NCI-H1436 treated with DMSO at 0.1 percent for 48 hours (cell line): ENCODE measurements at places on chromosomes 11 and 22.
A peak's percentile ranks its signal among the peaks of the same experiment; 100 is the strongest.

GRCh38 chr22:19709063-19709769, 5.1 kb upstream of the SEPTIN5 start:
- no peak for DNase-seq

GRCh38 chr22:40878922-40879321, 17.0 kb upstream of the DNAJB7 start:
- no peak for DNase-seq

- DNase-seq, result no peak
These were observed 12.0 kb upstream of the GDPD5 start for GRCh38 chr11:75537740-75538139.

DNA sequence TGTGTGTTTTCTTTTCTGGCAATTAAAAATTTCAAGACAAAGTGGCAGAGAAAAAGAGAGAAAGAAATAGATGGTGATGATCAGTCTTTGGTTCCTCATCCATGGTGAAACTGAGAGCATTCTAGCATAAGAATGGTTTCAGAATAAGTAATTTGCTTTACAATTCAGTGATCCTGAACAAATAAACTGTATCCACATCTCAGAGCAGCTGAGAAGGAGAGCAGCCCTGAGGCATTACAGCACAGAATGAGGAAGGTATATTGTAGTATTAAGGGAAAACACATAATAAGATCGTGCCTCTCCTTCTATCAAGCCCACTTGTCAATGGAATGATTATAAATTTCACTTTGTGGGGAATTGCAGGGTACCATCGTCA, 17.4 kb downstream of the LUZP2 start:
- DNase-seq, result no peak

- DNase-seq, result no peak
These were observed 385.3 kb downstream of the DYNC2H1 start for GRCh38 chr11:103494491-103494890.

GRCh38 chr22:44147821-44148574, 32.7 kb upstream of the PARVG start:
- no peak for DNase-seq

- DNase-seq, result no peak
These were observed 66.2 kb upstream of the NECTIN1 start for GRCh38 chr11:119795231-119795630.

- no peak for DNase-seq
These were observed 20.8 kb upstream of the TXNRD2 start for GRCh38 chr22:19962246-19962908.

GRCh38 chr11:42465623-42466022, 846.2 kb upstream of the API5 start:
- no peak for DNase-seq

GRCh38 chr11:126129727-126130671, 67.3 kb upstream of the CDON start:
- DNase-seq, result no peak

DNA sequence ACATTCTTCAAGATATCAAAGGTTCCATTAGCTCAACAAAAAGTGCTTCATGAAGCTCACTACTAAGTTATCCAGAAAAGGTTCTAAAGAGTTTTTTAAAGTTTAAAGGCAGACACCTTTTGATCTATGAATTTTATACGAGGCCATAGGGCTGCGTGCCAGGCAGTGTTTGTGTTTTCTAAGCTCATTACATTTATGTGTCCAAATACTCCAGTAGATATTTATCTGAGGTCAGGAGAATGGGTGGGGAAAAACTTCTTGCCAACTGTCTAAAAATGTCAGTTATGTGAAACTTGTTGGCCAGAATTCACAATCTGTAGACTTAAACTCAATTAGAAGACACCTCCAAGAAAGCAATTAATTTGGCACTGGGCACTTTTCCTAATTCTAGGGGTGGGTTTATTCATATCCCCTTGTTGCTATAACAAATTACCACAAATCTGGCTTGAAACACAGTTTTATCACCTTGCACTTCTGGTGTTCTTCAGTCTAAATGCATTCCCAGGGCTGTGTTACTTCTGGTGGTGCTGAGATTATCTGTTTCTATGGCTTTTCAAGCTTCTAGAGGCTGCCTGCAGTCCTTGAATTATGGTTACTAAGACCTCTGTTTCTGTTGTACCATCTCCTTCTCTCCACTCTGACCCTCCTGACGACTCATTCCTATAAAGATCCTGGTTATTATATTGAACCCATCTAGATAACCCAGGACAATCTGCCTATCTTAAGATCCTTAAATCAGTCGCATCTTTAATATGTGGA, 1030.4 kb upstream of the CNTN5 start:
- no peak for DNase-seq

DNA sequence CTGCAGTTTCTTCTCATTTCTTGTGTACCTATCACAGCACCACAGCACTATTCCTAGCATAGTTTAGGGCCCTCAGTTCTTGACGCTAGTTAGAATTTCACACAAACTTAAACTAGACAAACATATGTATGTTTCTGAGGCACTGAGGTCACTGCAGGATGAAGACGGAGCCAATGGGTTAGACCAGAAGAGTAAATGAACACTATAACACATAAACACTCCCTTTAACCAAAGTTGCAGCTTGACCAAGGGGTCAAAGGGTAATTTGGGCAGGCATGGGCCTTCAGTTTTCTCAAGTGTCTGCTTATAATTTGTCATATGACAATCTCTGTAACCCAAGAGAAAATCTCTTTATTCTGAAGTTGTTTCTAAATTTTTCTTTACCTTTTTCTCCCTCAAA, 12.9 kb upstream of the HBE1 start:
- DNase-seq, result no peak

DNA sequence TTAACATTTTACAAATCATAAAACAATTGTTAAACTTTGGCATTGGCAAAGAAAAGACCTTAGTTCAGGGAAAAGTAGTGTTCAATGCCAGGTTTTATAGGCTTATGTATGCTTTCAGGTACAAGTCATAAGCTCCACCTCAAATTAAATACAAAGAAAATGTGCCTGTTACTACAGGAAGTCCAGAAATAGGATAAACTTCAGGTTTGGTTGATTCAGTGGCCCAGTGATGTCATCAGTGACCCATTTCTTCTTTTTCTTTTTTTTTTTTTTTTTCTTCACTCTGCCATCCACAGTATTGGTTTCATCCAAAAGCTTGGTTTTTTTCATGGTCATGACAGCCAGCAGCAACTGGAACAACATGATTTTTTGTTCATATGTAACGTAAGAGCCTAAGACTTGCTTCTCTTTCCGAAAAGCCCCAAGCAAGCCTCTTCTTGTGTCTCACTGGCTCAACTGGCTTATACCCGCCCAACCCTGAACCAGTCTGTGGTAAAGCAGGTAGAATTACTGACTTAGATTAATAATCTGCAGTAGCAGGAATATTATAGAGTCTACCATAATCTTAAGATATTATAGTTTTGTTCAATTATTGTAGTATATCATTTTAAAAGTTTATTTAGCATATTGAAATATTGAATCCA, 46.2 kb downstream of the TTC17 start:
- DNase-seq, result no peak

- DNase-seq, result no peak
These were observed 193.2 kb upstream of the PLET1 start for GRCh38 chr11:112453601-112454577.

DNA sequence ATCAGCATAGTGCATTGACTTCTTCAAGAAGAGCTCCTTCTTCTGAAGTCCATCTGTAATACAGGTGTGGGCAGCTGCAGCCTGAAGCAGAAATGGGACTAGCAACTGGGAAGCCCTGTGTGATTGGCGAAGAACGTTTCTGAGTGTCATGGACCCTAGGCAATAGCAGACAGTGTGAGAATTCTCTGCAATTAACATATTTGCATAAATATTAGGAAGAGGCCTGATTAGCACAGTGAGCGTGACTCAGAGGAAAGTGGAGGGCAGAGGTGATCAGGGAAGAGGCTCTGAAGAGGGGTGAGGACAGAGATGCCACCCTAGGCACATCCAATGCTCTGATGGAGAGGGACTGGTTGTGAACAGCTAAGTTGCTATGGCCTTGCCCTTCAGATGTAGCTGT, 171.2 kb upstream of the ZBED5 start:
- no peak for DNase-seq

DNA sequence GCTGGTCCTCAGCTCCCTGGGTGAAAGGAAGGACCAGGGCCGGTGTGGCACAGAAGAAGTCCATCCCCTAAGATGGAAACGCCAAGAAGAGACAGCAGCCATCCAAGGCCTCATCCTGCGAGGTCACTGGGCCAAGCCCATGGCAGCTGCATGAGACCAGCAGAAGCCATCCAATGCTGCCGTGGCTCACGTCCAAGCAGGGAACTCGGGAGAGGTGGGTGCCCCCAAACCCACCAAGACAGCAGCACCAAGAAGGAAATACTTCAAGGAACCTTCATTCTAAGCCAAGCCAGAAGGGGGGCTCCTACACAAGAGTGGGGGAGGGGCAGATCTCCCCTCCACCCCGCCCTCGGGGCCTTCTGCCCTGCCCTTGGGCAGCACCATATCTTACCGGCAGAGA, 49.6 kb downstream of the IGSF9B start:
- DNase-seq, result no peak

DNA sequence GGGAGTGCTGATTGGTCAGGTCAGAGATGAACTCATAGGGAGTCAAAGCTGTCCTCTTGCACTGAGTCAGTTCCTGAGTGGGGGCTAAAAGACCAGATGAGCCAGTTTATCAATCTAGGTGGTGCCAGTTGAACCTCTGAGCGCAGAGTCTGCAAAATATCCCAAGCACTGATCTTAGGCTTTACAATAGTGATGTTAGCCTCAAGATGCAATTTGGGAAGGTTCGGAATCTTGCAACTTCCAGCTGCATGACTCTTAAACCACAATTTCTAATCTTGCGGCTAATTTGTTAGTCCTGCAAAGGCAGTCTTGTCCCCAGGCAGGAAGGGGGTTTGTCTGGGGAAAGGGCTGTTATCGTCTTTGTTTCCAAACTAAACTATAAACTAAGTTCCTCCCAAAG, 92.3 kb upstream of the PARVA start:
- no peak for DNase-seq

- DNase-seq, result no peak
These were observed 52.2 kb downstream of the GAB2 start for GRCh38 chr11:78365381-78365792.

- DNase-seq, result no peak
These were observed 827 bp downstream of the GSC2 start for GRCh38 chr22:19149047-19149883.

DNA sequence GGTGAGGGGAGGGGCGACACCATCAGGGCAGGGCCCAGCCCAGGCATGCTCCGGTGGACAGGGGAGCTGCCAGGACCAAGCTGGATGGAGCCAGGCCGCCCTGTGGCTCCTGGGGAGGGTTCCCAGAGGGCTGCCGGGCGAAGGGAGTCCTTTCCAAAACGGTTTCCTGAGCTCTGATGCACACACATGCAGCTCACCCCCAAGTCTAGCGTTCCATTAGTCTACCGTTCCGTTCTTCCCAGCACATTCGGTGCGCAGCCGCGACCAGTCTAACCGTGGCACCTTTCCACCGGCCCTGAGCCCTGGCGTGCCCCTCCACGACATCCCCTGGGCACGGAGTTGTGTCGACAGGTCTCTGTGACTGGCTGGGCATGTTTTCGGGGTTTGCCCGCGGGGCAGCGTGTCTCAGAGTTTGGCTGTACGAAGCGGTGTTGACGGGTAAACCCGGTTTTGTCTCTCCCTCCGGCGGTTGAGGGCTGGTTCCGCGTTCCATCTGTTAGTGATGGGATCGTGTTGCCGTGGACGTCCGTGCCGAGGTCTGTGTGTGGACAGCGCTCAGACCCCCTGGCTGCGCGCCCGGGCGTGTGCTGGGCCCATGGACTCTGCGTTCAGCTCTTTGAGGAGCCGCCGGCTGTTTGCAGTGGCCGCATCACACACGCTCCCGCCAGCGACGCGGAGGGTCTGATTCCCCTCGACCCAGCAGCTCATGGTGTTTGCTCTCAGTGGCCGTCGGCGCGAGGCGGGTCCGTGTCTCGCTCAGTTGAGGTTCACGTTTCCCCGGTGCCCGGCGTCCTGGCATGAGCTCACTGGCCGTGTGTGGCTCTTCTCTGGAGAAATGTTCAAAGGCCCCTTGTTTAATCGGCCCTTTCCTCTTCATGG, 121.2 kb downstream of the IGLL1 start:
- DNase-seq, result no peak

DNA sequence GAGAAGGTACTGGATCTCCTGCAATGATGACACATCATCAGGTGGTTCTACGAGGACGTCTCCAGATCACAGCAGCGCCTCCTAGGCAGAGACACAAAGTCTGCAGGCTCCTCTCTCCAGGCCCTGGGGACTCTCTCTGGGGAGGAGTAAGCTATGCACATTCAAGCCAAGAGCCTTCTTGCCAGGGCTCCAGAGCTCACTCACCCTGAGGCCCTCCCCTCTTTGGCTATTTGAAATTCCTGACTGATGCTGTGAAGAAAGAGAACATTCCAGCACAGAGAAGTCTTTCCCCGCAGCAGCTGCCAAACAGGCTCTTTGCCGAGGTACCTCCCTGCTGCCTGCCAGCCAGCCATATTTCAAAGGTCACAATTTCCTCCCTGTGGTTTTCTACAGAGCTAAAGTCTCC, 204.9 kb downstream of the CSNK2A3 start:
- no peak for DNase-seq

- no peak for DNase-seq
These were observed 8.3 kb downstream of the WT1 start for GRCh38 chr11:32426819-32427615.

GRCh38 chr11:27061461-27061821, 20.8 kb downstream of the BBOX1 start:
- no peak for DNase-seq

GRCh38 chr11:59463190-59463641, 6.5 kb downstream of the OR4D6 start:
- no peak for DNase-seq

GRCh38 chr11:119723952-119724325, 5.1 kb downstream of the NECTIN1 start:
- DNase-seq, result no peak

- no peak for DNase-seq
These were observed 126.0 kb upstream of the MTNR1B start for GRCh38 chr11:92843455-92843854.

- DNase-seq, result no peak
These were observed 128 bp downstream of the TAF10 start for GRCh38 chr11:6611963-6612212.

- DNase-seq, result peak; percentile 3
These were observed 101.0 kb downstream of the PDE2A start for GRCh38 chr11:72573072-72573854.
